ENCODE measurements at places on chromosomes 11 and 22. TPM values are rescaled to one million over a fixed set of nuclear protein-coding genes. Genes with fewer than 3 reads are reported as not detected.

DNA sequence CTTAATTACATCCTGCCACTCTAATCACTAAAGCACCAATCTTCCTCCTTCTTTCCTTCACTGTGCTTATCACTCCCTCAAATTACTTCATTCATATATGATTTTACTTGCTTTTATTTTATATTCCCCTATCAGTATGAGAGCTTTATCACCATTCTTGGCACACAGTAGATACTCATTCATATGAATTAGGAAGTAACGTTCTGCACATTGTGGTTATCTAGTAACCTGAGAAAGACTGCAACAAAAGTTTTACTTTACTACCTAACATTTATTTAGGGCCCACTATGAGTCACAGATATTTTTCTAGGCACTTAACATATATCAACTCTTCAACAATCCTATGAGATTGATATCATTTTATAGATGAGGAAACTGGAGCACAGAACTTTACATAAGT is 1559.9 kb upstream of the TENM4 start:
- DNase-seq, result no peak

Gene MPZL3
- 0.47 TPM for polyA plus RNA-seq

- DNase-seq, result no peak
Measured at GRCh38 chr22:47484960-47485569, 722.6 kb downstream of the TBC1D22A start.

- DNase-seq, result peak; percentile 36
Measured at GRCh38 chr11:107018902-107019493, 722 bp upstream of the GUCY1A2 start.

GRCh38 chr11:19259487-19260345 is 19.0 kb upstream of the E2F8 start:
- peak; percentile 40 for DNase-seq

Gene SCN2B
- polyA plus RNA-seq, result not detected

DNA sequence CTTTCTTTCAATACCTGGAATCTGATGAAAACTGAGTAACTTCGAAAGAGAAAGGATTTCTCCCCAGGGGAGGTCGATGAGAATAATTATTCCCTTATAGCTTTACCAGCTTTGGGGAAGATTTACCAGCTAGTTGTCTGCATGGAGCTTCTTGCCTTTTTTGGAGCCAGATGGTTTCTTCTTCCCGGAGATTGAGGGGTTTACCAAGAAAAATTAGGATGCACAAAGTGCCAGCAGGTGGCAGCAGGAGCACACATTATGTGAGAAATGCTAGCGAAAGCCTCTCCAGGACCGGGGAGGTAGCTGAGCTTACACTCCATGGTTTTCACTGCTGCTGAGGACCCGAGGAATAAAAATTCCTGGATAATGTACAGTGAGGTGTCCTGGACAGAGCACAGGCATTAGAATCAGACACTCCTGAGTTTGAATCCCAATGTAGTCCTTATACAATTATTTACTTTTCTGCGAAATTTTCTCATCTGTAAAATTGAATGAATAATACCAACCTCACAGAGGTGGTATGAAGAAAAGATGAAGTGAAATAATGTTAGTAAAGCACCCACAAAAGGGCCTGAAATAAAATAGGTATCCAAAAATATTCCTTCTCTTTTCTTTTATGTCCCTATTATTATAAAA is 46.0 kb upstream of the PARVA start:
- peak; percentile 83 for DNase-seq

DNA sequence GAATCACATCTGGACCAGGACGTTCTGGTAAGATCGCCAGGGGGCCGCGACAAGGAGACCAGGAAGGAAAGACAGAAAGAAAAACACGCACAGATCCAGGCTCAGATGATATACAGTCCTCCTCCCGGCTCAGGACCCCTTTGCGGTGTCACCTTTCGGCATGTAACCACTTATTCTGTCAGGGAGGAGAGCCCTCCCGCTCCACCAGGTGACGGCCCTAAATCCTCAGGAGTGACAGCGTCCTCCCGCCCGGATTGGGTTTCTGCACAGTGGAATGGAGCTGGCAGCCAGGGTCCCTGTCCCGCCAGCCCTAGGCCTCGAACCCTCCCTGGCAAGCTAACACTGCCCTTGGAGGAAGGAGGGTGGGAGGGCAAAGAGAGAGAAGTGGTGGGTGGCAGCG is 24.3 kb upstream of the KCNQ1OT1 start:
- DNase-seq, result no peak

GRCh38 chr22:44441401-44442185 is 56.4 kb downstream of the RTL6 start:
- DNase-seq, result no peak

DNA sequence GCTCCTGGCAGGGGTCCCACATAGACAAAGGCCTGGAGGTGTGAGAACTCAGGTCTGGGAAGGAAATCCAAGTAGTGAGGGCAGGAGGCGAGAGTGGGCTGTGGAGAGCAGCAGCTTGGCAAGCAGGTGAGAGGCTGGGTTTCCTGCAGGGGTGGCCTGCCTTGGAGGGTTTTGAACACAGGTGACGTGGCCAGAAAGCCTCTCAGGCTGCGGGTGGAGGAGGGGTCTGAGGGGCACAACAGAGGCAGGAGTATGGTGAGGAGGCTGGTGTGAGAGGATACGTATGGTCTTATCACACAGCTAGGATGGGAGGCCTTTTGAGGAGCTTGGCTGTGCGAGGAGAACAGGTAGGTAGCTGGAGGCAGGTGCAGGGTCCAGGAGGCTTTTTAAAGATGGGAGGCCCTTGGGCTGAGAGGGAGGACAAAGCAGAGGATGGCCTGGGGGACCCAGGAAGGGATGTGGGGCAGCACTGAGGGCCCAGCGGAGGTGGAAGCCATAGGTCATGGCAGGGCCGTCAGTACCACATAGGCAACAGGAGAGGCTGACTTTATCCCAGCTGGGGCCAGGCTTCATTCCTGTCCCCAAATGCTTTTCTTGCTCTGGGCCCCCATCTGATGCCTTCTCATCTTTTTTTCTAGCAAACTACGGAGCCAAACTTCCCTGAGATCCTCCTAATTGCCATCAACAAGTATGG is 84.4 kb downstream of the MYO7A start:
- no peak for DNase-seq

Gene DRICH1
- polyA plus RNA-seq, result 0.26 TPM

DNA sequence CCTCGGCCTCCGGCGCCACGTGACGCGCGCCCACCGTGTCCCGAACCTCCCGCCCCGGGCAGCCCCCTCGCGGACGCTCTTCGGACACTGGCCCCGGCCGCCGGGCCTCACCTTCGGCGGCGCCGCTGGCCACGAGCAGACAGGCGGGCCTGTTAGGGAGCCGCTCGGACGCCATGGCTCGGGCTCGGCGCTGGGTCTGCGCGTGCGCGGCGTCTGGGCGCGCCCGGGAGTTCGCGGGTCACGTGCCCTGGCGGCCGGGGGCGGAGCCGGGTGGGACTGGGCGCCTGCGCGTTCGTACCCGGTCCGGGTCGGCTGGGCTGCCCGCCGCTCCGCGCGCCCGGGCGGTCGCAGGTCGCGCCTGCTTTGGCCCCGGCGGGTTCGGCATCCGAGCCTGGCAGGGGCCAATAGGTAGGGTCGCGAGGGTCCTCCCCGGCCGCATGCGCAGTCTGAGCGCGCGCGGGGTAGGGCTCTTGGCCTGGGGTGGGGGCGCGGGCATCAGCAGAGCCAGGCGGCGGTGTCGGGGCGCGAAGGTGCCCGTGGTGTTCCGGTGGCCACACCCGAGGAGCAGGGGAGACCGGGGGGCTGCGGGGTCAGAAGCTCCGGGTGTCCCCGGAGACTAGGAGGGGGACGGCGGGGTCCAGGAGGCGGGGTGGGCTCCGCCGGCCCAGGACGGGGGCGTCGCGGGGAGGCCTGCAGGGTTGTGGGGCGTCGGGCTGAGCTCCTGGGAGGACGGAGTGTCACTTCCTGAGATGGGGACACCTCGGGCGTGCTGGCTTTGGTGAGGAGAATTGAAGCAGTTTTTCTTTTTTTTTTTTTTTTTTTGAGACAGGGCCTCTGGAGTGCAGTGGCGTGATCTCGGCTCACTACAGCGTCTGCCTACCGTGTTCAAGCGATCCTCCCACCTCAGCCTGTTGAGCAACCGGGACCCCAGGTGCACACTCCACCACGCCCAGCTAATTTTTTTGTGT is at the start of gene GATD1:
Gene GATD1 (minus strand): TSS at position 200 of the 968 bp plus-strand sequence. CDS start 25 bp downstream, at position 175.
- peak; percentile 87 for DNase-seq

Gene SLC22A12
- not detected for polyA plus RNA-seq
